ENCODE measurements at places on chromosomes 3 and 15. TPM values are rescaled to one million over a fixed set of nuclear protein-coding genes. Genes with fewer than 3 reads are reported as not detected.

SLCO2A1 gene
- total RNA-seq, result 0.47 TPM

SLC27A2 gene
- 43.0 TPM for total RNA-seq

DNA sequence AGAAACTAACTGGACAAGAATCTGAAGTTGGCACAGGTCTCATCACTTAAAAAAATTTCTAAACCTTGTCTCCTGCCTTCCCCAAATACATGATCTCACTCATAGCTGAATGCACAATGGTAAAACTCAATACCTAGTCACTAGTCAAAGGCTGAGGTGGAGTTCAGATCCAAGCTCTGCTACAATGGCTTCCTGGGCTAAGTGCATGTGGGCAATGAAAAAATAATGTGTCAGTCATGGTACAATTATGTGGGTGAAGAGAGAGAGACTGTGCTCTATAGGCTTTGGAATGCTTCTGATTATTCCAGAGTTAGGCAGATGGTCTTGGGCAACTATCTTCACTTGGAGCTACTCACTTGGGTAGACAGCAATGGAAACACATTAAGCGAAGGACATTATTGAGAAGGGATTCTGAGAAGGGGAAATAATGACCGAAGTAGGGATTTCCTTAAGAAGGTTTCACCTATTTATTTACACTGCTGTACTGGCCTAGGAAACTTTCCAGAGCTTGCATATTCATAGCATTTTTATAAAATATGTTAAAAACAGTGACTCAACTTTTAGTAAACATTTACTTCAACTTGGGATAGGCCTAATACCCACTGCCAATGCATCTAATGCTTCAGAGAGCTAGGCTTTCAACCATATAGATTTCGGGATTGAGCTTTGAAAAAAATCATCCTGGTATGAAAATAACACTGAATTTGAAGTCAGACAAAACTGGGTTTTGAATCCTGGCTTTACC lies 58.7 kb upstream of the PLXND1 start:
- DNase-seq, result peak; percentile 87

WDR93 gene
- 0.25 TPM for total RNA-seq

DNA sequence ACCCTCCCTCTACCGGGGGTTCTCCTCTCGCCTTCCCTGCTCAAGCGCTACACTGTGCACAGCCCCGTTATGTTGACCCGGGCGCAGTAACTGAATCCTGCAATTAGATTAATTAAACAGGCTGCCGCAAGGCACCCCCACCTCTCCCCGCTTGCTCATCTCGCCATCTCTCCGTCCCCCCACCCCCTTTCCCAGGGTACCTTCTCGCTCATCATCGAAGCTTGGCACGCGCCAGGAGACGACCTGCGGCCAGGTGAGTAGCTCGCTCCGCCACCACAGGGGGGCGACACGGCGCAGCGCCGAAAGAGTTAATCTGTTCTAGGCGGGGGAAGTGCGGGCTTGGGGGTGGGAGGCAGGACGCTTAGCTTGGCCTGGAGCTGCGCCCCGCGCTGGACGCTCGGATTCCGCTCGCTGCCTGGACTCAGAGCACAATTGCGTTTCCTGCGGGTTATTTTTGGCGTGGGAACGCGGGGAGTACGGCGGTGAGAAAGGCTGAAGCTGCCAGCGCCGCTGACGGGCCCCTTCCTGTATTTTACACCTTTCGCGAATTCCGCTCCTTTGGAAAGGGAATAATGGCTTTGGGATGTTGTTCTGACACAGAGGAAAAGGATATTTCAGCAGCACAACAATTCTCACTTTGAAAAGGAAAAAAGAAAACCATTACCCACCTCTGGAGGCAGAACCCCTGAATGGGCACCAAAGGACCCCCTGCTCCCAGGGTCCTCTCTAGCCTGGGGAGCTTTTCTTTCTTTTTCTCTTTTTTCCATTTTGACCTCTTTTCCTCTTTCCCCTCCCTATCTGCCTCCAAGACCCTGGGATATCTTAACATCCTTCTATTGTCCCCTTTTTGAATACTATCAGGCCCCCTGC lies 1.5 kb downstream of the DLL4 start:
- no peak for DNase-seq

SLC22A14 gene
- not detected for total RNA-seq

- peak; percentile 93 for DNase-seq
Observed at GRCh38 chr15:89385596-89386331, 51.1 kb upstream of the POLG start.

- peak; percentile 90 for DNase-seq
Observed at GRCh38 chr15:38885001-38885400, 320.4 kb upstream of the RASGRP1 start.

DNA sequence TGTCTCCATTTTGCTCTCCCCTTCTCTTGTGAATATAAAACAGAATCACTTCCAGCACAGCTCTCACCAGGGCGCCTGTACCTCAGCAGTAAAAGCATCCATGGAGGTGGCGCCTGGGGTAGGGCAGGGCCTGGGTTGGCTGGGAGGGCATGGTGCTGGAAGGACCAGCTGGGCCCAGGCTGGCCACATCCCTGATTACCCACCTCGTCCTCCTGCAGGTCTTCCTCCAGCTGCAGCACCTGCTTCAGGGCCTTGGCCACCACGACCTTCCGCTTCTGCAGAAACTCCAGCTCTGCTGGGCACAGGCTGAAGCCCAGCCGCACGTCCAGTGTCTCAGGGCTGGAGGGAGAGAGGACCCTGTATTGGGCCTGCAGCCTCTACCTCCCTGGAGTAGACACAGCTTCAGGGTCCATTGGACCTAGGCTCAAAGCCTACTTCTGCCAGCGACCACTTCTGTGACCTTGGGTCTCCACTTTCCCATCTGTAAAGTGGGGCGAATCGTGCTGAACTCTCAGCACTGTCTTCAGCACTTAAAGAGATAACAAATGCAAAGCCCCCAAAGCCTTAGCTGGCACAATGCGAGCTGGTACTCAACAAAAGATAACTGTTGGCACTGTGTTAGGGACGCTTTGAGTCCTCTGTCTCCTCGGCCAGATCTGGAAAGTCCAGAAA lies 23.8 kb downstream of the PLA2G4E start:
- DNase-seq, result no peak

DNA sequence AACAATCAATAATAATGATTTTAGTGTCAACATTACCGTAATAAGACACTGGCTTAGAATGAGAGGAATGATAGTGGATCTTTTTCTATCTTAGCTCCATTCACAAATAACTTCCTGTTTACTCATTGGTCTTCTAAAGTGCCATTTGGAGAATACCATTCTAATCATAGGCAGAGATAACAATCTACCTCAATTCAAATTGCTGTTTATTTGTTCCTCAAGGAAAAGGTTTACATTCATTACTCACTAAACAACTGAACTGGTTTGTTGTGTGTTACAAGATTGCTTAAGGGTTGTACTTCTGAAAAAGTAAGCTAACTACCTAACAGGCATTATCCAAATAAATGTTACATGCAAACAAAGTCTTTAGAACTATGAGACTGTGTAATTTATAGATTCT lies 8.1 kb upstream of the PCOLCE2 start:
- peak; percentile 65 for DNase-seq

- DNase-seq, result peak; percentile 7
Observed at GRCh38 chr3:116029266-116029665, 406.0 kb downstream of the GAP43 start.

DNA sequence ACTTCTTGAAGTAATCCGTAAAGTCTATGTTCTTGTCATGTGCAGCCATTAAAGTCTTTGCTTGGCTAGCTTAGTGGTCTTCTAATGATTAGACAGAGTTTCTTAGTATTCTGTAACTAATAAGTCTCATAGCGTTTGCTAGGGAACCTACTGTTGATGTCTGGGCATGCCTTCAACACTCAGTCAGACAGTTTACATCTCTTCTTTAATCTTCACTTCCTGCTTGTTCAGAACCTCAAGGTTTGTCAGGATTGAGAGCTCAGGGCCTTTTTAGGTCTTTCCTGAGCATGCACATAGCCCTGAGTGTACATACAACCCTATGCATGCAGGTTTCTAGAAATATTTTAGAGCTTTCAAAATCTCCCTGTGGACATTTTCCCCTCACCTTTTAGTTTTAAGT lies 426.3 kb downstream of the AGBL1 start:
- DNase-seq, result no peak

DNA sequence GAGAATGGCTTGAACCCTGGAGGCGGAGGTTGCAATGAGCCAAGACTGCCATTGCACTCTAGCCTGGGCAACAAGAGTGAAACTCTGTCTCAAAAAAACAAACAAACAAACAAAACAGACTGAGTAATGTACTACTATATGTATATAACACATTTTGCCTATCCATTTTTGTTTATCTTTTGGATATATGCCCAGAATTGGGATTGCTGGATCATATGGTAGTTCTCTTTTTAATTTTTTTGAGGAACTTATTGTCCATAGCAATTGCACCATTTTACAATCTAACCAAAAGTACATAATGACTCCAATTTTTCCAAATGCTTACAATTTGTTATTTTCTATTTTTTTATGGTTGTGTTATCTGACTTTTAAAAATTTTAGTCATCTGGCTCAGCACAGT lies 47.3 kb downstream of the GMPS start:
- no peak for DNase-seq

DNA sequence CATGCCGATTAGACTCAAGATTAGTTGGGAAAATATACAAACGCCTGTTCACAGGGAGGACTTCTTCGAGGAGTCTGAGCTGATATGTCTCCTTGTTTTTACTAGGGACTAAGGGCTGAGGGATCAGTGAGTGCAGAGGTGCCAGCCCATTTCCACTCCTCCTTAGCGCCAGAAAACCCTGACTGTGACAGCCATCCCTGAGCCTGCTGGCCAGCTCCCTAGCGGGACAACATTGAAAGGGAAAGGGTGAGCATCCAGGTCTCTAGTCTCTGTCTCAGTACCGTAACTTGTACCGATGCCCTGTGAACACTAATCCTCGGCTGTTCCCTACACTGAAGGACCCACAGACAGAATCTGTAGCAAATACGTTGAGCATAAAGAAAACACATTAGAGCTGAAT lies 243.4 kb downstream of the WNT5A start:
- no peak for DNase-seq

GRCh38 chr3:8604006-8604405 lies 40.6 kb downstream of the SSUH2 start:
- DNase-seq, result no peak

DNA sequence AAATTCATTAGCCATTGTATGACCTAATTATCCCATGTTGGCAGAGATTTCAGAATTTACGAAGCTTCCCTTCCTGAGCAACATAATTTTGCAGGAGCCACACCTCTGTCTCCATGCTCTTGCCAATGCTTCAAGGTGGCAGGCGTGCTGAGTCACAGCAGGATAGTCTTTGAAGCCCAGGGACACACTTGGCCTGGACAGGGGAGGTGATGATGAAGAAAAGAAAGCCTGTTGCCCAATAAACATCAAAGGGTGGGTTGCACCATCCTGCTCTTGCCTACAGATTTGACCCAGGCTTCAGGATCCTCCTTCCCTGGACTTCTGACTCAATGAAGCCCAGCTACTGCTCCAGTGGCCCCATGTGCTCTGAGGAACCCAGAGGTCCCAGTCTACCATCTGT lies 117.1 kb downstream of the MINAR1 start:
- DNase-seq, result no peak

DNA sequence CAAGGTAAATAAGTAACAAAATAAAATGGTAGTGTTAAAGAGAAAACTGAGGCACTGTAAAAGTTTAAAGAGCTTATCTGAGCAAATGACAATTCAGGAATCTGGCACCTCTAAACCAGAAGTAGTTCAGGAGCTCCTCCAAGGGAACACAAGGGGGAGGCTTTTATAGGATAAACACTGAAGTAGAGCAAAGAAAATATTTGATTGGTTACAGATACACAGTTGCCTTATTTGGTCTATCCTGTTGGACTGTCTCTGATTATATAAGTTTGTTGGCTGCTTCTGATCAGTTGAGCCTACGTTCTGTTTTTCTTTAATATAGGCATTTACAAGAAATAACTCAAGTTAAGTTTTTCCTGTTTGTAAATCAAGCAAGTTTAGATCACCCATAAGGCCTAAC lies 146.9 kb downstream of the ERC2 start:
- no peak for DNase-seq

OR5K2 gene
- total RNA-seq, result not detected

DNA sequence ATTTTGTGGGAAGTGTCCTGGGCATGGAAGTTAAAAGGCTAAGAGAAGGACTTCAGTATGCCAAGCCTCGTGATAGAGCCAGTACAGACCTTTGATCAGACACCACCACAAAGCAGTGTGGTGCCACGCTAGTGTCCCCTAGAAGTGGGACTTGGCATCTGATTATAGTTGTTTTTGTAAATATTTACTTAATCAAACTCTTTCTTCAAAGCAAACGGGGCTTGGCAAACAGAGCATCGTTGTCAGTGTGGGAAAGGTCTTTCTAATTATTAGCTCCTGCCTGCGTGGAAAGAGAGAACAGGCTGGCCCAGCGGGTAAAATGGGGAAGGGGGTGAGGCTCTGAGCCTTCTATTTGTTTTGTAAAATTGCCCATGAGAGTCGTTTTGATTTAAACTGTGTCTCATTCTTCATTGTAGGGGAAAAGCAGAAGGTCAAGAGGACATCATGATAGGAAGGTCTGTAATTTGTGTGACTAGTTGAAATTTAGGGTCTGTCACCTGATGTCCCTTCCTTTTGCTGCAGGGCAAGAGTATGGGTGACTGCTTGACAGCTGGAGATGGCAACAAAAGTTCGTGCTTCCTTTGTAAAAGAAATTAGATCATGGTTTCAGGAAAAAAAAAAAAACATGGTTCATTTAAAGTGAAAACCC lies 105.0 kb downstream of the IQCH start:
- no peak for DNase-seq

GRCh38 chr15:53976844-53977392 lies 1.3 kb upstream of the UNC13C start:
- peak; percentile 1 for DNase-seq

GRCh38 chr15:39624806-39625205 lies 43.9 kb downstream of the THBS1 start:
- peak; percentile 95 for DNase-seq

DNA sequence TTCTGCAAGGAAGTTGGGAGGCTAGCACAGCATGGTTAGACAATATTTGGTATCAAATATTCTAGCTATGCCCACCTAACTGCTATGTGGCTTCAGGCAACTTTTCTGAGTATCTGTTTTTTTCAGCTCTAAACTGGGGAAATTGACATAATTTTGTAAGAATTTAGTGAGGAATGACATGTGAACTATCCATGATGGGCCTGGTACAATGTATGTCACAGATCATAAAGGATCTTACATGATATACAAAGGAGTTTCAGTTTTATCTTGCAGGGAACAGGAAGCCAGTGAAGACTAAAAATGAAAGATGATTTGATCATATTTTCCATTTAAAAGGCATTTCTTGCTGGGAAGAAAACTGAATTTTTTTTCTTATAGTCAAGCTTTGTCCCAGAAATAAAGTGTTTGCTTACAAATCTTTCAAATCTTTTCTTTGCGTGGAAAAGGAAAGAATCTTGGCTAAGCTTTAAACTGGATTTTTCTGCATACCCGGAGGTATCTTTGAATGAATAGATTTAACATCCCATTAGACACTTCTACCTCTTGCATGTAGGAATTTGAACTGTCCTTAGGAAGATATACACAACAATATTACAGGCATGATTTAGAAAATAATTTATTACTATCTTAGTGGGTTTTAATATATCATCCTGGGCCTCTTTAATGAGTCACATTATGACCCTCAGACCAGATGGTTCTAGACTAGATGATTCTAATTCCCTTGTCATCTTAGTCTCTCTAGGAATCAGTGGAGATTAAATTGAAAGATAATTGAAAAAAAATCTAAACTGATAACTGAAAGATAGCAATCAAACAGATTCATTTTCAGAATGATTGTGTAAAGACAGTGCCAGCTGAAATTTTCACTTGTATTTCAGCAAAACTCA lies 436.0 kb upstream of the THBS1 start:
- no peak for DNase-seq

DGKG gene
- 14.4 TPM for total RNA-seq

UCN2 gene
- 0.17 TPM for total RNA-seq

Data from M059J (cell line).